ENCODE measurements at places on chromosomes 3 and 15. TPM values are rescaled to one million over a fixed set of nuclear protein-coding genes. Genes with fewer than 3 reads are reported as not detected.

LNP1 gene
- total RNA-seq: 1.9 TPM

AMOTL2 gene
- total RNA-seq: not detected

ZMYND10 gene
- 1.8 TPM for total RNA-seq

KNG1 gene
- not detected for total RNA-seq

NANOGP8 gene
- total RNA-seq: not detected

UBAP1L gene
- total RNA-seq: 19.9 TPM

WDR5B gene
- total RNA-seq: 12.3 TPM

FBXO40 gene
- total RNA-seq: not detected

CHD2 gene
- 446 TPM for total RNA-seq

Measured in B cell (primary cell).